ENCODE measurements at places on chromosomes 11 and 22. TPM values are rescaled to one million over a fixed set of nuclear protein-coding genes. Genes with fewer than 3 reads are reported as not detected.

- no peaks in the 10 kb centered on the region for H3K27me3 ChIP-seq
- no peak overlapping the region for H3K4me3 ChIP-seq
Observed at GRCh38 chr11:36034551-36035331, 90.9 kb downstream of the LDLRAD3 start.

DNA sequence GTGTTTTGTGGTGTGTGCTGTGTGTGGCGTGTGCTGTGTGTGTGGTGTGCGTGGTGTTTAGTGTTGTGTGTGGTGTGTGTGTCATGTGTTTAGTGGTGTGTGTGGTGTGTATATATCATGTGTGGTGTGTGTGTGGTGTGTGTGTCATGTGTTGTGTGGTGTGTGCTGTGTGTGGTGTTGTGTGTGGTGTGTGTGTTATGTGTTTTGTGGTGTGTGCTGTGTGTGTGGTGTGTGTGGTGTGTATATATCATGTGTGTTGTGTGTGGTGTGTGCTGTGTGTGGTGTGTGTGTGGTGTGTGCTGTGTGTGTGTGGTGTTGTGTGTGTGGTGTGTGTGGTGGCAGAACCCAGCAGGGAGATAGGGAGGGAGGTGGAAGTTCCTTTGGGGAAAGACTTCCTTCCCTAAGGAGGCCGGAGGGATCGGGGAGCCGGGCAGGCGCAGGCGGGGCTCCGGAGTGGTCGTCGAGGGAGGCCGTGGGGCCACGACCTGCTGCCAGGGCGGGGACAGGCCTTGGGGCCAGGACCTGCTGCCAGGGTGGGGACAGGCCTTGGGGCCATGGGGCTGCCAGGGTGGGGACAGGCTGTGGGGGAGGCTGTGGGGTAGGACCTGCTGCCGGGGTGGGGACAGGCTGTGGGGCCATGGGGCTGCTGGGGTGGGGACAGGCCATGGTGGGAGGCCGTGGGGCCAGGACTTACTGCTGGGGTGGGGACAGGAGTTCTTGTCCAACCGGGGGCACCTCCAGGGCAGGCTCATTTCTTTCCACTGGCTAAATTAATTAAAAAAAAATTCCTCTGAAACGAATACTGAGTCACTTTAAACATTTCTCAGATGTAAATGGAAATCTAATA, 15.2 kb downstream of the PIM3 start:
- H3K36me3 ChIP-seq, result no peaks in the 10 kb centered on the region
- peak; percentile 18 for DNase-seq
- H3K27ac ChIP-seq, result peak overlapping the region; percentile 36
- H3K4me1 ChIP-seq, result peaks cover 3% of the 10 kb centered on the region
- H3K27me3 ChIP-seq, result no peaks in the 10 kb centered on the region
- H3K4me3 ChIP-seq, result no peak overlapping the region

OR4A16 gene
- not detected for total RNA-seq

MS4A12 gene
- not detected for total RNA-seq

GRCh38 chr11:2204361-2205213, 33.0 kb upstream of the TH start:
- H3K36me3 ChIP-seq, result no peaks in the 10 kb centered on the region
- H3K4me1 ChIP-seq, result no peaks in the 10 kb centered on the region
- H3K27me3 ChIP-seq, result no peaks in the 10 kb centered on the region
- peak; percentile 31 for DNase-seq

- no peak overlapping the region for H3K27ac ChIP-seq
- no peaks in the 10 kb centered on the region for H3K27me3 ChIP-seq
- H3K4me1 ChIP-seq, result no peaks in the 10 kb centered on the region
- no peak for DNase-seq
- no peak overlapping the region for H3K4me3 ChIP-seq
Observed at GRCh38 chr11:1435820-1436467, 46.2 kb downstream of the BRSK2 start.

GRCh38 chr11:87603887-87604286, 566.2 kb downstream of the TMEM135 start:
- H3K27ac ChIP-seq, result no peak overlapping the region
- H3K4me3 ChIP-seq, result no peak overlapping the region
- DNase-seq, result peak; percentile 45

MMP8 gene
- not detected for total RNA-seq

DNA sequence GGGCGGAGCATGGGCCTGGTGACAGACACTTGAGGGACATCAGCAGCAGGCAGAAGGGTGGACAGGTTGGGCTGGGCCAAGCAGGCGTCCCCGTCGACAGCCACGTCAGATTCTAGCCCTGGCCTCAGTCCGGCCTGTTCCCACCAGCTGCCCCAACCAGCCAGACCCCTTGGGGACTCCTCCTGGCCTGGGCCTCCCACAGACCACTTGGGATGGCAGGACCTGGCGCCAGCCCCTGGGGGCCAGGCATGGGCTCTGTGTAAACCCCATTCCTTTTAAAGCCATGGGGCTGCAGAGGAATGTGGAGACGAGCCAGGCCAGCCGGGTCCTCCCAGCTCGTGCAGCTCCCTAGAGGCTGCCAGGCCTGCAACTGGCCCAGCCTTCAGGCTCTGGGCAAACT, 4.7 kb upstream of the SUSD2 start:
- H3K4me1 ChIP-seq, result no peaks in the 10 kb centered on the region
- H3K4me3 ChIP-seq, result no peak overlapping the region
- H3K36me3 ChIP-seq, result peaks cover 2% of the 10 kb centered on the region
- no peak for DNase-seq

GRCh38 chr11:129694966-129695365, 120.7 kb upstream of the TMEM45B start:
- H3K27me3 ChIP-seq, result no peaks in the 10 kb centered on the region
- DNase-seq, result no peak
- no peak overlapping the region for H3K4me3 ChIP-seq
- no peaks in the 10 kb centered on the region for H3K36me3 ChIP-seq
- no peaks in the 10 kb centered on the region for H3K4me1 ChIP-seq
- no peak overlapping the region for H3K27ac ChIP-seq

DNA sequence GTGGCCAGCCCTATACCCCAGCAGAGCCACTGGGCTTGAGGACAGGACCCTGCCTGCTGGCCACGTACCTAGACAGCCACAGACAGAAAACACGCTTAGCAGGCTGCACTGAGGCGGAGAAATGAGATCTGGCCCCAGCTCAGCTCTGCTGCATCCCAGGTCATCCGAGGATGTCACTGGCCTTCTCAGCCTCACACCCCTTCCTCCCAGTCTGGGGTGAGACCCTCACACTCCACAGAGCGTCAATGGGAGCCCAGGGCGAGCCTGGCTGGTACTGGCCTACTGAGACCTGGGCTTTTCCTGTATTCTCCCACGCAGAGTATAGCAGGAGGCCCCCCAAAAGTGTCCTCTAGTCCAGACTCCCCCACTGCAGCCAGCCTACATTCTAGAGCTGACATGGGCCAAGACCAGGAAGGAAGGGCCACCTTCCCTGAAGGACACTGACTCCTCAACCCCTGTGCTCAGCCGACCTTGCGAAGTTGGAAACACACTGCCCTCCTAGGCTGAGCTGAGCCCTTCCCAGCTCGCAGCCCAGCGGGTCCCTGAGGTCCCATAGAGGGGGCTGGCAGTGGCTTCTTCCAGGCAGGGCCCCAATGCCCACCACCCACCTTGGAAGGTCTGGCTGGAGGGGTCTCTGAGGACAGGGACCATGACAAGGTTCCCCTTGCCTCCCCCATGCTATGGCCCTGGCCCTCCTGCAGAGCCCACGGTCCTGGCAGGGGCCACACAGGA, 65.9 kb upstream of the LINC01488 start:
- H3K27me3 ChIP-seq, result no peaks in the 10 kb centered on the region
- no peak for DNase-seq
- no peak overlapping the region for H3K4me3 ChIP-seq
- H3K27ac ChIP-seq, result no peak overlapping the region
- no peaks in the 10 kb centered on the region for H3K4me1 ChIP-seq

DNA sequence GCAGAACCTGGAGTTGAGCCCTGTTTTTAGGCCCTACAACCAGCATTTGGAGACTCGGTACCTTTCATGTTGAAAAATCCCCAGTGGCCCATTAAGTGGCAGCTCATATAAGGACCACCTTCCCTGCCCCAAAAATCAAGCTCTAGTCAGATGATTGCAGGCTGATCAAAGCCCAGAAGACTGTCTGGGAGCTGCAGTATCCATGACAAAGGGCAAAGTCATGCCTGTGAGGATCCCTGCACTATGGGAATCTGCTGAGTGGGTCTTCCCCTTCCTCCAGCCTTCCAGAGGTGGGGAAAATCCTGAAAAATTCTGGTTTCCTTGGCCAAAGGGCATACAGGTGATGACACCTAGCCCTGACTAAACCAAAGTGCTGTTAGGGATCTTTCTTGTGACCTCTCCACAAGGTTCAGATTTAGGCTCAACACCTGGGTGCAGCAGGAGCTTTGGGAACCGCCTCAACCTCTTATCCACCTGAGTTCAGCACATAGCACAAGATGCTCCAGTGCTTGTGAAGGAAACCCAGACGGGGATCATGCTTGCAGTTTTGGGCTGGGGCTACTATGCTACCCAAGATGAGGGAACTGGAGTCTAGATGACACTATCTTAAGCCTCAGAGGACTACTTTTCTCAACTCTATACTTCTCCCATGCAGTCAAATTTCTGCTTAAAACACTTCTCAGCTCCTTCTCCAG, 1.2 kb upstream of the TRIM3 start:
- H3K27me3 ChIP-seq, result no peaks in the 10 kb centered on the region
- peak overlapping the region; percentile 91 for H3K4me3 ChIP-seq
- peaks cover 16% of the 10 kb centered on the region for H3K4me1 ChIP-seq
- H3K36me3 ChIP-seq, result no peaks in the 10 kb centered on the region

- H3K36me3 ChIP-seq, result no peaks in the 10 kb centered on the region
- H3K4me3 ChIP-seq, result no peak overlapping the region
- no peaks in the 10 kb centered on the region for H3K4me1 ChIP-seq
- no peak for DNase-seq
- peaks cover 14% of the 10 kb centered on the region for H3K27me3 ChIP-seq
Observed at GRCh38 chr22:43118953-43119458, 8.5 kb downstream of the BIK start.

GRCh38 chr11:61732705-61733104, 19.7 kb upstream of the MYRF start:
- peaks cover 22% of the 10 kb centered on the region for H3K4me1 ChIP-seq
- no peak overlapping the region for H3K4me3 ChIP-seq
- DNase-seq, result peak; percentile 84
- no peaks in the 10 kb centered on the region for H3K27me3 ChIP-seq

DNA sequence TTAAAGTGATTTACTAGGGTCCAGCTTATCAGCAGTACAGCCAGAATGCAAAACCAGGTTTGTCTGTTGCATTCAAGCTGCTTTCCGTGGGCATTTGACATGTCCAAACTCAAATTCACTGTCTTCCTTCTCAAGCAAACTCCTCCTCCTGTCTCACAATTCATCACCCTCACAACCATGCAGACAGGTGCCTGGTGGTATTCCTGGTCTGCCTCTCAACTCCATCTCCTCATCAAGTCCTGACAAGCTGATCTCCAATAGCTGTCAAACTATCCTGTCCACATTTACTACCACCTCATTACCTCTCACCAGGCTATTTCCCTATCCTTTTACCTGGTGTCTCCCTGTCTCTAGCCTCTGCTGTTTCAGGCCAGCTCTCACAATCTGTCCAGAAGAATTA, 49.1 kb upstream of the LYVE1 start:
- H3K36me3 ChIP-seq, result no peaks in the 10 kb centered on the region
- no peaks in the 10 kb centered on the region for H3K4me1 ChIP-seq
- no peak overlapping the region for H3K27ac ChIP-seq
- no peaks in the 10 kb centered on the region for H3K27me3 ChIP-seq

KDM4E gene
- not detected for total RNA-seq

DNA sequence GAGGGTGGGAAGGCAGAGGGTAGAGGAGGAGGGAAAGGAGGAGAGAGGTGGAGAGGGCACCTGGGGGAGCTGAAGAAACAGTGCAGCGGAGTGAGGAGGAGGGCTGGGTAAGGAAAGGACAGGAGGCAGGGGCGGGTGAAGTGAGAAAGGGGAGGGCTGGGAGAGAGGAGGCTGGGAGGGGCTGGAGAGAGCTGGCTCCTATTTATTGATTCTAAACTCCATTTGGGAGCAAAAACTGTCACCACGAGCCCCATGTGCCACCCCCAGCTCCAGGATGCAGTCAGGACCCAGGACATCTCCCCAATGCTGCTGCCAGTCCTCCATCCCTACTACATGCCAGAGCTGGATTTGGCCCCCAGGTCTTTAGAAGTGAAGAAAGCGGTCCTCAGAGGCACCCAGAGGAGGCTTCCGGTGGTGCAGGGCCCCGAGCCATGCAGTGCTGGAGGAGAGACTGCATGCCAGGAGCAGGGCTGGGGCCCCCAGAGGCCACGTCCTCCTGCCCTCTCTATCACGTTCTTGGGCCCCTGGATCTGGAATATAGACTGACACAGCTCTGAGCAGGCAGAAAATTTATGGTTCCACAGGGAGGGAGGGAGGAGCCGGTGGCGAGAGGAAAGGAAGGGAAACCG, 53.7 kb downstream of the SLC22A12 start:
- no peaks in the 10 kb centered on the region for H3K4me1 ChIP-seq
- H3K27ac ChIP-seq, result no peak overlapping the region
- peaks cover 56% of the 10 kb centered on the region for H3K27me3 ChIP-seq
- no peak for DNase-seq
- no peaks in the 10 kb centered on the region for H3K36me3 ChIP-seq
- no peak overlapping the region for H3K4me3 ChIP-seq

OR5A1 gene
- not detected for total RNA-seq

DNA sequence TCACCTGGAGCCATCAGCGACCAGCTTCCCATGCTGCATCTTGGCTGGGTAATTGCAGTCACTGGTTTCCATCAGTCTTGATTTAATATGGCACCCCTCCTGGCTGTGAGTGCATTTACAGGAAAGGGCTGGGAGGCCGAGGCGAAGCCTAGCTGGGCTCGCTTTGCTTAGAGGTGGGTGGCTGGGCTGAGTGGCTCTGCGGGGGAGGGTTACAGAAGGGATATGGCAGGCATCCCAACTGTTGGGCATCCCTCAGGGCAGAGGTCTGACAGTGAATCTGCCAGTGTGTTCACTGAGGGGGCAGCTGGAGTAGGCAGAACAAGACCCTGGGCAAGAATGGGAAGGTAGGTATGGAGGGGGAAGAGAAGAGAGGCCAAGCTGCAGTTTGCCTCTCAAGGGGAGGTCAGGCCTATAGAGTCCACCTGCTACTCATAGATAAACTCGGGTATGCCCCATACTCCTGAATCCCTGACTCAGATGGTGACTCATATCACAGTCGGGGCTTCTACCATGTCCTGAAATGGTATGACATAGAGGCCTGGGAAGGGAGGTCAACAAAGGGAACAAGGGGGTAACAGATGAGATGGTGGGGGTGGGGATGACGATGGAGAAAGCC, 77.5 kb upstream of the PHOX2A start:
- DNase-seq, result no peak
- no peaks in the 10 kb centered on the region for H3K4me1 ChIP-seq
- H3K36me3 ChIP-seq, result peaks cover 19% of the 10 kb centered on the region
- no peaks in the 10 kb centered on the region for H3K27me3 ChIP-seq
- H3K4me3 ChIP-seq, result no peak overlapping the region

DPAGT1 gene
- total RNA-seq, result 12.9 TPM

DNA sequence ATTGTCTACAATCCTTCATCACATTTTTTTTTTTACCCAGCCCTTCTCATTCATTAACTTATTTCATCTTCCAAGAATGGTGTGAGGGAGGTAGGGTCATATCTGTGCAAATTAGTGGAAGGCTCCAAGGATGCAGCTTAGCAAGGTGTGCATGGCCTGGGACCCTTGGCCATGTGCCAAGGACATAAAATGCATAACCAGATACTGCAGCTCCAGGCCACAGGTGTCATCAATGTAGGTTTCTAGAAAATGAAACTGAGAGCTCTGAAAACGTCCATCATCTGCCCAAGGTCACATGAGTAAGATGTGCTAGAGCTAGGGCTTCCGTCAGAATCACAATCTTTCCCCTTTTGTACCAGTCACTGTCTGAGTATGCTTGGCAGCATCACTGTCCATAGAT, 29.8 kb downstream of the ANKK1 start:
- no peak overlapping the region for H3K27ac ChIP-seq
- H3K4me1 ChIP-seq, result no peaks in the 10 kb centered on the region
- no peak for DNase-seq
- H3K4me3 ChIP-seq, result no peak overlapping the region

All from psoas muscle (tissue), 8 donors.